ENCODE measurements at places on chromosomes 5 and 9.

DNA sequence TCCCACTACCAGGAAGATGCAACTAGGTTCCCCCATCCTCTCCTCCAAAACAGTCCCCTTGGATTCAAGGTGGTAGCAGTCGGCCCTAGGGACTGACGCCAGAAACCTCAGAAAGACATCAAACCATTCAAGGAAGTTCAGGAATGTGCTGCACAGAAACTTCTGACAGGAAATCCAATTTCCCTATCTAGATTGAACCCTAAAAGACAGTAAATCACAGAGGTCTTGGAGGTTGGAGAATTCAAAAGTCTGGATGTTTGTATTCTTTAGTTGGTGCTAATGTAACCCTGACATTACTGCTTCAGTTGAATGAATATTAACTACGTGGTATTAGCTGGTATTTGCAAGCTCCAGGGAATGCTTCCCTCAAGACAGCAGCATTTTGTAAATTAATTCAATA lies 125.3 kb downstream of the SYK start:
- no peak for DNase-seq

DNA sequence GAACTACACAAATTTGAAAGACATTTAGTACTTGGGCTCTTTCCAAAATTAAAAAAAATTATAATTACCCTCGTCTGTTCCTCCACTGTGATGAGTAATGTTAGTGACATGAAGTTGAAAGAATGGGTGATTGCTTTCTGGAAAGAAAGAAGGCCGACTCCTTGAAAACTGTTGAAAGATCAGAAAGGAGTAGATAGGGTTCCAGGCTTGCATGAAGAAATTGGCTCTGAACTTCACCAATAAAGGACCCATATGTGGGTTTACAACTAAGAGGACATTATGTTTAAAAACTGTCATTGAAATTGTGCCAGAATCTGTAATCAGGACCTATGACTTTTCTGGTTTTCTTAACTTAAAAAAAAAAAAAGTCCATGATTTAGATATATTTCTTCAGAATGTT lies 20.7 kb upstream of the MOCS2 start:
- no peak for DNase-seq

DNA sequence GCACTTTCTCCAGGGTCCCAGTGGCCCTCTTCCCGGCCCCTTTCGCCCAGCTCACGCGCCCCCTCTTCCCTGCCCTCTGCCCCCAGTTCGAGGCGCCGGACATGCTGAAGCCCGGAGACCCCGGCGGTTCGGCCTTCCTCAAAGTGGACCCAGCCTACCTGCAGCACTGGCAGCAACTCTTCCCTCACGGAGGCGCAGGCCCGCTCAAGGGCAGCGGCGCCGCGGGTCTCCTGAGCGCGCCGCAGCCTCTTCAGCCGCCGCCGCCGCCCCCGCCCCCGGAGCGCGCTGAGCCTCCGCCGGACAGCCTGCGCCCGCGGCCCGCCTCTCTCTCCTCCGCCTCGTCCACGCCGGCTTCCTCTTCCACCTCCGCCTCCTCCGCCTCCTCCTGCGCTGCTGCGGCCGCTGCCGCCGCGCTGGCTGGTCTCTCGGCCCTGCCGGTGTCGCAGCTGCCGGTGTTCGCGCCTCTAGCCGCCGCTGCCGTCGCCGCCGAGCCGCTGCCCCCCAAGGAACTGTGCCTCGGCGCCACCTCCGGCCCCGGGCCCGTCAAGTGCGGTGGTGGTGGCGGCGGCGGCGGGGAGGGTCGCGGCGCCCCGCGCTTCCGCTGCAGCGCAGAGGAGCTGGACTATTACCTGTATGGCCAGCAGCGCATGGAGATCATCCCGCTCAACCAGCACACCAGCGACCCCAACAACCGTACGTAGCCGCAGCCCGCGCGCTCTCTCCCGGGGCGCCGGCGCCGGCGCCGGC lies 1.0 kb downstream of the PRDM6 start:
- DNase-seq, result no peak

GRCh38 chr9:37992924-37993349 lies 76.1 kb downstream of the SHB start:
- no peak for DNase-seq

DNA sequence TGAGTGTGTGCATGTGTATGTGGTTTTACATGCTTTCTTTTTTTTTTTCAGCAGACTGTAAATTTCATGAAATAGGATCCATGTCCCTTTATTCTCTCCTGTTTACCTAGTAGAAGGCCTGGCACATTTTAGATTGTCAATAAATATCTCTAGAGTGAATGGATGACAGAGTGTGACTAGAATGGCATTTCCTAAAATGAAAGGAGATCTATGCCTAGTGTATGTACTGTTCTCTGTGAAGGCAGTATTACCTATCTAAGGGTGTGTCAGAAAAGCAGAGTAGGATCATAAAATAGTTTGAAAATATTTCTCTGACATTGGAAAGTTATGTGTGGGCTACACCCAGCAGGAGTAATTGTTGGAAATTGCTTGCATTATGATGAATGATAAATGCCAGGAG lies 1876.0 kb upstream of the C9orf72 start:
- no peak for DNase-seq

DNA sequence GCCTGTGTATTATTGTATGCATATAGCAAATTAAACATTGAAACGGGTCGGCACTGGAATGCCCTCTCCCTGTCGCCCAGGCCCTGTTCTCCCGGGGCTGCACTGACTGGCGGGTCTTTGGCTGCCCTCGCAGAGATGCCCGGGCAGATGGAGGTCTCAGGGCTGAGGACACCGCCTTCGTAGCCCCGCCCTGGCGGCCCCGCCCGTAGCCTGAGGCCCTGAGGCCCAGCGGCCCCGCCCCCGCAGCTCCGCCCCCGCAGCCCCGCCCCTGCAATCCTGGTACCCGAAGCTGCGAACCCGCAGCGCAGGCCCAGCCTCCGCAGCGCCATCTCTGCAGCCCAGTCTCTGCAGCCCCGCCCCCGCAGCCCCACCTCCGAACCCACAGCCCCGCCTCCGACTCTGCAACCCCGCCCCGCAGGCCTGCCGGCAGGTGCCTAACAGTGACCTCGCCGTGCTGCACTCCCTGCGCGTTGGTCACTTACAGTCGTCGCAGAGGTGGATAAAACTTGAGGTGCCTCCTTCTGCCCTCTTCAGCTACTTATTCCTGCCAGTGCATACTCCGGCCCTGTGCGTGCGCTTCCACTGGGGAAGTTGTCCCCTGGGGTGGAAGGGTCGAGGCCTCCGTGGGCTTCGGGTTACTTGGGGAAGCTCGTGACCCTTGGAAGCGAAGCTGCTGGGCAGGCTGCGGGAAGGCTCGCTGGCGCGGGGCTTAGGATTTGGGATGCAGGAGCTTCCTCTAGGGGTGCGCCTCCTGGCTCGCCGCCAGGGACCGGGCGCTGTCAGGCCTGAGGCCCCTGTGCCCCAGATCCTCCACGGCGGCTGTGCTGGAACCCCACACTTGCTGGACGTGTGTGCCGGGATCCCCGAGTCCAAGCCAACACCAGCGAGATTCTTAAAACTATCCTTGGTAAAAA lies 72.3 kb downstream of the ICE1 start:
- DNase-seq, result no peak

GRCh38 chr5:11452852-11453251 lies 451.4 kb downstream of the CTNND2 start:
- no peak for DNase-seq

- no peak for DNase-seq
Observed at GRCh38 chr5:163436515-163436914, 880 bp upstream of the CCNG1 start.

- no peak for DNase-seq
Observed at GRCh38 chr5:88882276-88883038, 527 bp downstream of the MEF2C start.

GRCh38 chr9:137355761-137356365 lies 53.8 kb upstream of the NRARP start:
- no peak for DNase-seq

- no peak for DNase-seq
Observed at GRCh38 chr9:77021922-77022782, 2.7 kb downstream of the FOXB2 start.

DNA sequence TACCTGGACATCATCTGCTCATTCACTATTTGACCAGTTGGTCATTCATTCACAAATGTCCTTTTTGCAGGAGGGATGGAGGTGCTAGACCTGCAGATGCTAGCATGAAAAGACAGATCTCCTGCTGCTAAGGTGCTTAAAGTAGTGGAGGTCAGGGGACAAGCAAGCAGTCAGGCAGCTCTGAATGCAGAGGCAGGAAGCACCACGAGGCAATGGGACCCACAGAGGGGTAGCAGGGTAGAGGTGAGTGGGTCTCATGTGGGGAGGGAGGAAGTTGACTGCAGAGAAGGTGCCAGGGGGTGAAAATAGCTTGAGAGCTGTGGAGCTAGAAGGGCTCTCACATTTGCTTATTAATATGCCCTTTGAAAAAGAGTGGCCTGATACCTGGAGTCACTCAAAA lies 25.2 kb downstream of the FXN start:
- DNase-seq, result no peak

DNA sequence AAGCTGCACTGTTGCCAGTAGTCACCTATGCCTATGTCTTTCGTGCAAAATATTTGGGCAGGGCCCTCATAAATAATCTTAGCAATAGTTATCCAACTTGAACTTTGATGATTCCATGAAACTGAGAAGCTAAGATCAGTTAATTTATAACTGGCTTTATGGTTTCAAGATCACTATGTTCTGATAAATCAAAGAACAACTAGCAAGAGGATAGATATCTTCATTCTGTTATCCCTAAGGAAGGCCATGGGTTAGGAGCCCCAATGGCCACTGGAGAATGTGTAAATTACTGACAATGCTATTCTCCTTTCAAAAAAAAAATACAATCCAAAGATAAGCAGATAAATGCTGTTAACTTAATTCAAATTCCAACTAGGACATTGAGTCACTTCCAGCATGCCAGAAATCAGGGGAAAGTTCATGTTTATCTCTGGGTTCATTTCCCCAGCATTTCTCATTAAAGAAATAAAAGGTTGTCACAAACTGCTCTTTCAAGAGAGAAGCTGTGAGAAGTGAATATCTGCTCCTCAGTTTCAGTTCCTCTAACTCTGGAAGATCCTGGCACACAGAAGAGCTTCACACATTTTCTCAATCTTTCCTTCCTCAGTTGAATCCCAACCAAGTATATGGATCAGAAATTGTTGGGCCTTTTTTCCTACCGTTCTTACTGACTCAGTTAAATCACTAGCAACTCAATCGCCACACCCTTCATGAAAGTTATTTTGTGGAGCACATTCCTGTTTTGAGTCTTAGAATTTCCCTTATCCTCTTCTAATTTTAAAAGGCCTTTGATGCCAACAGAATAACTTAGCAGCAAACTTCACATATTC lies 59.6 kb upstream of the SLC1A1 start:
- DNase-seq, result no peak

DNA sequence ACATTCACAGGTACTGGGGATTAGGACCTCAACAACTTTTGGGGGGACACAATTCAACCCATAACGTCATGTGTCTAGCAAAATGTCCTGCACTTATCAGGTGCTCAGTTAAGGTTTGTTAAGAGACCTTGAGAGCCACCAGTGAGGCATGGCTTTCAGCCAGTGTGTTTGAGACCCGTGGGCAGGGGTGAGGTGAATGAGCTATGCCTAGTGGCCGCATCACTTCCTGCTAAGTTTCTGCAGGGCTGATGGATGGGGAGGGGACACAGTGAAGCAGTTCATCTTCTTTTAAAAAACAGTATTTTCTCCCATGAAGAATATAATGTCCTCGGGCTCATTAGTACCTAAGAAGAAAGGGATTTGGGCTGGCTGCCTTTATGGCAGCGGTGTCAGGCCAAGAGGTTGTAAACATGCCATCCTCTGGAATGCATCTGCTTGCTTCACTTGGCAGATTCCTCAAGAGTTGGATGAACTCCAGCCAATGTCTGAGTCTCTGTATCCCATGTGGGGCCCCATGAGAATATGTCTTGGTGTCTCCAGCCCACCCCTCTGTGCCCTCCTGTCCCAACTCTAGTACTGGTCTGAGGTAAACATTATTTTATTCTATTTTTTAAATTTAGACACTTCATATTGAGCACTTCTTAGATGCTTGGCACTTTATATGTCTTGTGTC lies 282.2 kb downstream of the CWC27 start:
- DNase-seq, result no peak

- no peak for DNase-seq
Observed at GRCh38 chr5:84301535-84301934, 83.1 kb downstream of the EDIL3 start.

DNA sequence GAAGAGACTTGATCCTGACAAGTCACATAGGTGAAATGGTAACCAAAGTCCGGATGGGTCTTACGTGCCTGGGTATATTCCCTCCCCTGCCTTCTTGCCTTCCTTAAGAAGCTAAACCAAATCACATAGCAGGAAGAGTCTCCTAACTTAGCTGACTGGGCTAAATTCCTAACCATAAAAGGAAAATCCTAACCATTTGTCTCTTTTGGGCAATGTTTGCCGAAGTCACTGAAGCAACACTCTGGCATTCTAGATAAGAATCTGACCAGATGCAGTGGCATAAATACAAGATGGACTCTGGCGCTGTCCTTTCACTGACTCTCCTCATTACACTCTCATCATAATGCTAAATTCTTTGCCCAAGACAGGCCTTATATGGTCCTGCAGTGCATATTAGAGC lies 625.5 kb upstream of the RORB start:
- no peak for DNase-seq

DNA sequence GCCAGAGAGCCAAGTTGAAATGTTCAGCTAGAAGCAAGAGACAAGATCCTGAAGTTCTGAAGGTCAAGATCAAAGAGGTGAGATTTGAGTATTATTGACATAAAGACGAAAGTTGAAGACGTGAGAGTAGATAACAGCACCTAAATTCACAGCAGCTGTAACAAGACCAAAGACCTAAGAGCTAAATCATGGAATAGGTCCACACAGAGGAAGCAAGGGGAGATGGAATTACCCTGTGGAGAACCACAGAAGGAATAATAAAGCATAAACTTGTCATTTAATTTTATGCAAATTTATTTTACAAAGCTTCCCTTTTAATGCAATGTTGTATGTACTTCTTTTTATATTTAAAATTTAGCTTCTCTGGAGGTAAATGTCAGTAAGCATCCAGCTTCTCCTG lies 523.7 kb downstream of the NR2F1-AS1 start:
- DNase-seq, result no peak

GRCh38 chr5:91332267-91333045 lies 50.7 kb downstream of the ARRDC3 start:
- peak; percentile 38 for DNase-seq

DNA sequence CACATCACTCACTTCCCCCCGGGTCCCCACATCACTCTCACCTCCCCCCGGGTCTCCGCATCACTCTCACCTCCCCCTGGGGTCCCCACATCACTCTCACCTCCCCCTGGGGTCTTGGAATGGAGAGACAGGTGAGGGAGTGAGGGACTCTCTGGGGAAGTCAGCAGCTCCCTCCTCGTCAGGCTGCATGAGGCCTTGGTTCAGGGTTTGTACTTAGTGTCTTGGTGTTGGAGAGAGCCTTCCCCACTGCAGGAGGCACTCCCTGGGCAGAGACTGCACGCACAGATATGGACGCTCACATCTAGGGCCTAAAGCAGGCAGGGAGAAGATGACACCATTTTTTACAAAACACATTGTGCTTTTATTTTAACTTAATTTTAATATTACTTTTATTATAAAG lies 56.5 kb upstream of the IRX4 start:
- DNase-seq, result no peak

GRCh38 chr5:157734436-157734835 lies 3.2 kb downstream of the THG1L start:
- no peak for DNase-seq

All from non-pigmented ciliary epithelial cell (primary cell).